ENCODE measurements at places on chromosomes 7 and 10.
A peak's percentile ranks its signal among the peaks of the same experiment; 100 is the strongest.

DNA sequence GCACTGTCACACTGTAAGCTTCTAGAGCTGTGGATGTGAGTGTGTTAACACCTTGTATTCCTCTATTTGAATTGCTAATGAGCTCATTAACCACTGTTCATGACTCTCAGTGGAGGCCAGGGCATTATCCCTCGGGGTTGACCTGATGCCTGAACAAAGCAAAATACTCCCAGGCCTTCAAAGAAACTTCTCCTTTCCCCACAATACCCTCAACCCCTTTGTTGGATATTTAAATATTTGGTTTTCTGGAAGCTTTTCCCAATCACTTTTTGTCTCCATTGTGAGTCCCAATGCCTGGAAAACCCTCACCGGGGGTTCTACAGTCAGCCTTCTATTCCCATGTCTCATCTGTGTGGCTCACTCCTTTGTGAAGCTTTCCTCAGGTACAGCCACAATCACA, 780.1 kb downstream of the PHTF2 start:
- no peak for DNase-seq

- DNase-seq, result peak; percentile 89
These were observed 23.6 kb upstream of the SRI start for GRCh38 chr7:88243345-88243909.

- peak; percentile 11 for DNase-seq
These were observed 115.0 kb upstream of the ZNF438 start for GRCh38 chr10:31146491-31147209.

- peak; percentile 6 for DNase-seq
These were observed 132.5 kb downstream of the LSM5 start for GRCh38 chr7:32357535-32358277.

- DNase-seq, result no peak
These were observed 125.4 kb downstream of the KMT2E start for GRCh38 chr7:105139381-105139780.

All from trophoblast cell (in vitro differentiated cells and primary cell).